Fibroblast of lung (primary cell): ENCODE measurements at places on chromosomes 5 and 9.
A peak's percentile ranks its signal among the peaks of the same experiment; 100 is the strongest.

GRCh38 chr5:59660737-59661136 lies 232.8 kb downstream of the PDE4D start:
- H3K27ac ChIP-seq = no peak overlapping the region
- no peaks in the 10 kb centered on the region for H3K27me3 ChIP-seq
- DNase-seq = peak; percentile 71
- no peak overlapping the region for H3K4me3 ChIP-seq

GRCh38 chr5:147887026-147887627 lies 8.6 kb downstream of the SCGB3A2 start:
- H3K27me3 ChIP-seq = no peaks in the 10 kb centered on the region
- no peaks in the 10 kb centered on the region for H3K36me3 ChIP-seq
- no peaks in the 10 kb centered on the region for H3K4me1 ChIP-seq
- H3K27ac ChIP-seq = no peak overlapping the region

GRCh38 chr9:21078702-21079101 lies 960 bp upstream of the IFNB1 start:
- no peak overlapping the region for H3K27ac ChIP-seq
- no peak for DNase-seq
- no peak overlapping the region for H3K4me3 ChIP-seq
- no peaks in the 10 kb centered on the region for H3K36me3 ChIP-seq

GRCh38 chr9:97710356-97711222 lies 13.4 kb upstream of the XPA start:
- DNase-seq = peak; percentile 76
- no peak overlapping the region for H3K27ac ChIP-seq
- peaks cover 3% of the 10 kb centered on the region for H3K4me1 ChIP-seq
- no peaks in the 10 kb centered on the region for H3K36me3 ChIP-seq
